ENCODE measurements at places on chromosomes 2 and 18. TPM values are rescaled to one million over a fixed set of nuclear protein-coding genes. Genes with fewer than 3 reads are reported as not detected.

The HOXD13 gene
- not detected for total RNA-seq

The VIT gene
- total RNA-seq: 67.9 TPM

The SULT1C2 gene
- 3.3 TPM for total RNA-seq

The GYPC gene
- total RNA-seq: 89.2 TPM

The ST6GAL2 gene
- total RNA-seq: not detected

The CRYGC gene
- total RNA-seq: not detected

The SIX3 gene
- total RNA-seq: not detected

The KCNS3 gene
- 16.9 TPM for total RNA-seq

The SPAST gene
- 21.2 TPM for total RNA-seq

The PUM2 gene
- total RNA-seq: 130 TPM

The TSPYL6 gene
- total RNA-seq: 0.13 TPM

The NPHP1 gene
- total RNA-seq: 8.3 TPM

The THADA gene
- total RNA-seq: 40.8 TPM

The ABCG5 gene
- total RNA-seq: not detected

The TEX44 gene
- total RNA-seq: not detected

The GKN2 gene
- total RNA-seq: not detected

The VAMP5 gene
- total RNA-seq: 71.2 TPM

The WDR43 gene
- total RNA-seq: 47.9 TPM

The KLHL30 gene
- 1.1 TPM for total RNA-seq

DNA sequence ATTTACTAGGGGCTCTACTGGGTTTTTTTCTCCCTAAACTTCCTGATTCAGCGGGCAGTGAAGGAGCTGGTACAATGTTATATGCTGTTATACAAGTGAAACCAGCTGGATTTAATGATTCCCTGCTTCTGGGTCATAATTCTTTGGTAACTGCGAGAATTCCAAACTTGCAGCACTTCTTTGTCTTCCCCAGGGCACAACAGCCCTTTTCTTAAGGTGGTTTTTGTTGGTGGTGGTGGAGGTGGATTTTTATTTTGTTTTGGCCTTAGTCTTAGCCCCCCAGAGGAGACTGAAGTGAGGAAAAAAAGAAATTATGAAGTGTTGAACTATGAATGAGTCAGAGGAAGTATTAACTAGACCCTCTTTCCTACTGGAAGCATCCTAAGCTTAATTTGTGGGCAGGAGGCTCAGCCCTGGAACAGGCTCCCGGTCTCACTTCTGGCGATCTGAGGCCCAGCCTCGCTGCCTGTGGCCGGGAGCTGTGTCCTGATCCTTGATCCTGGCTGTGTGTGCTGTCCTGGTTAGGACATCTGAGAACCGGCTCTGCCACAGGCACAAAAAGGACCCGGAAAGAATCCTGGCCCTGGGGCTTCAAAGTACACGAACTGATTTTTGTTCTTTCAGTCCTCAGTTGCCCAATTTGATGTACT lies 141.9 kb downstream of the LYPD6B start:
- no peak for DNase-seq

DNA sequence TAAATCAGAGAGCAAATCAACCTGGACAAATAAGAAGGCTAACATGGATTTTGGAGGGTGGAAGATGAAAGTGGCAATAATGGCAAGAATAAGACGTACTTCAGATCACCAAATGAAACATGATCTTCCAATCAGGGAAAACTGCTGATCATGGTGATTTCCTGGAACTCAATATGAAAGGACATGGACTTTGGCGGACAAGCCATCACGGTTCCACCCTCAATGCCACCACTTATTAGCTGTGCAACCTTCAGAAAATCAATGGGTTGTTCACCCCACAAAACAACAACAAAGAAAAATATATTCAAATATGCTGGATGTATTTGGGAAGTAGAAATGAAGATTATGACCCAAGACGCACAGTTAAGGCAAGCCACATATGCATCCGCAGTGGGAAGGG lies 81.7 kb downstream of the PPP1R1C start:
- DNase-seq: no peak

DNA sequence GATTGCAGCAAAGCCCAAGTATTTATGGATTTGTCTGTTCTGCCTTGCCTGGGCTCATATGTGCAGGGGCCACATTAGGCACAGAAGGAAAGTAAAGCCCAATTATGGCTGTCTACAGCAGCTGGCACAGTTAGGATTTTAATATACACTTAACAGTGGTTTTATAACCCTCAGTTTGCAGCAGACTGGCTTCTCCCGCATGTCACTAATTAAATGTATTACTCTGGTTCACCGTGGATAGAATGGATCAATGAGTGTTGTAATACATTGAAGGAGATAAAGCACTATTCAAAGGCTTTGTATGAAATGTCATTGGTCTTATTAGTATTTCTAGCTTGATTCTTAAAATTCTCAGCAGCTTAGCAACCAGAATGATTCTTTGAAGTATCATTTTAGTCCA lies 320.2 kb downstream of the KCNS3 start:
- no peak for DNase-seq

- no peak for DNase-seq
Observed at GRCh38 chr2:13638181-13638580, 921.4 kb downstream of the TRIB2 start.

- DNase-seq: no peak
Observed at GRCh38 chr2:241339839-241340630, 16.1 kb upstream of the FARP2 start.

- peak; percentile 60 for DNase-seq
Observed at GRCh38 chr2:97995026-97995733, 568 bp downstream of the TMEM131 start.

DNA sequence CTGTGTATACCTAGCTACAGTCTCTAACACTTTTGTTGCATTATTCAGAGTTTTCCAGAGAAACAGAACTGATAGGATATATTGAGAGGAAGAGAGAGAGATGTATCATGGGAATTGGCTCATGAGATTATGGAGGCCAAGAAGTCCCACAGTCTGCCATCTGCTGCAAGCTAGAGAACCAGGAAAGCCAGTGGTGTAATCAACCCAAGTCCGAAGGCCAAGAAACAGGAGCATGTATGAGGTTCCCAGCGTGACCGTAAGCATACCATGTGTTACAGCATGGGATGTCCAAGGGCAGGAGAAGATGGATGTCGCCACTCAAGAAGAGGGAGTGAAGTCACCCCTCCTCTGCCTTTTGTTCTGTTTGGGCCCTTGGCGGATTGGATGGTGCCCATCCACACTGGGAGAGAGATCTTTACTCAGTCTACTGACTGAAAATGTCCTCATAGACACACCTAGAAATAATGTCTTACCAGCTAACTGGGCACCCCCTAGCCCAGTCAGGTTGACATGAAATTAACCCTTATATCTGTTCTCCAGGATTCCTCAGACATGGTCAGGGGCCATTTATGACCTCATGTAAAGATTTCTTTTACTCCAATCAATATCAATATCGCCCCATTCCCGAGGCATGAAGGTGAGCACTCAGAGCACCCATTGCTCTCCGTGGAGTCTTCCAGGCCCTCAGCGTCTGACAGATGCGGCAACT lies 179.6 kb downstream of the CTIF start:
- no peak for DNase-seq

DNA sequence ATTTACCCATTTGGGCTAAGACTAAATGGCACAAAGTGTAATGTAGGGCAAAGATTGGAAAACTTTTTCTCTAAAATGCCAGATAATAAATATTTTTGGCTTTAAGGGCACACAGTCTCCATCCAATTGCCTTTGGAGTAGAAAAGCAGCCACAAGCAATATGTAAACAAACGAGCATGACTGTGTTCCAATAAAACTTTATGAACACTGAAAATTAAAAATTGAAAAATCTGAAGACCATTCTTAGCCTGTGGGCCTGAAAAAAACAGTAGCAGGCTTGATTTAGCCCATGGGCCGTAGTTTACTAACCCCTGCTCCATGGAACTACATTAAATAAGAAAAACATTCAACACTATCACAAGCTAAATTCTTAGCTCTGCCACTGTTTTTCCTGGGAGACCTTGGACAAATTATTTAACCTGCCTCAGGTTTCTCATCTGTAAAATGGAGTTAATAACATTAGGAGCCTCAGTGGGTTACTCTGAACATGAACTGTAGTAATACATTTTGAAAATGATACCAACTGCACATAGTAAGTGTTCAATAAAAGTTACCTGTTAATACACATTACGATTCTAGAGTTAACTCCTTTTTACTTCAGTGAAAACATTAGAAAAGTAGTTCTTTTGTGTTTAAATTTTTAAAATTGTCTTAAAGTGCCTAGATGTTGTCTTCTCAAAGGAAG lies 1.3 kb downstream of the IFIH1 start:
- no peak for DNase-seq

- DNase-seq: no peak
Observed at GRCh38 chr2:26767894-26768487, 3.9 kb downstream of the SLC35F6 start.

GRCh38 chr2:146239392-146240135 lies 1605.3 kb upstream of the ACVR2A start:
- no peak for DNase-seq

- DNase-seq: no peak
Observed at GRCh38 chr18:42290318-42291307, 335.6 kb downstream of the PIK3C3 start.

DNA sequence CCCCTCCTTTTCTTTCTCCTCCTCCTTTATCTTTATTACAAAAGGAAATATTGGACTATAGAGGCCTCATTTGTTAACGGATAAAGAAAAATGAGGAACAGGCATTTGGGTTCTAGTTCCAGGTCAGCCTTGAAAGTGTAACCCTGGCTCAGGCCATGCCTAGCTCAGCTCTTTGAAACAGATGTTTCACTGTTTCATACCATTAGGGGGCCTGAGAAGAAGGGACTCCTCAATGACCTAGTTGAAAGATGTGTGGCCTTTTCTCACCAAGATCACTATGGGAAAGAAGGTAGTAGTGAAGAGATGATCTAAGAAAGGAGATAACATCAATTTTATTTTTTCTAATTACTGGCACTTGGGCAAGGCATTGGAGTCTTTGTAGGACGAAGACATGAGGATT lies 952.7 kb downstream of the SLC4A3 start:
- no peak for DNase-seq

DNA sequence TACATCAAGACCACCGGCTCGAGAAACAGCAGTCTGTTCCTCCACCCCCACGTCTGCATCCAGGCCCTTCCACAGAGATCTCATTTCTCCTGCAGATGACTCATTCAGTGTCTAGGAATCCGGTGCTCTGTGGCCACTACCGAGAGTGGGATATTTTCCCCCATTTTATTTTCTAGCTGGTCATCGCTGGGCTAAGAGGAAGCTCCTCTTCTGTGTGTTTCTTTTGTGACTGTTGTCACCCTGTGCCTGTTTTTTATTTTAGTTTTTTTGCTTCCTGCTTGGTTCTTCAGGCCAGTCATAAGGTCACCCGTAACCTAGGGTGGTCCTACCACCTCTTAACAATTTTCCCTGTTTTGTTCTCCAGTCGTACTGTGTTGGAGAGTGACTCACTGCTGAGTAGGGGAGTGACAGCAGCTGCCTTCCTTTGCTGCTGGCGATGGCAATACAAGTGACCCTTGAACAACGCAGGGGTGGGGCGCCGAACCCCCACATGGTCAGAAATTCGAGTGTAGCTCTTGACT lies 6.7 kb downstream of the RAMP1 start:
- no peak for DNase-seq

- DNase-seq: peak; percentile 70
Observed at GRCh38 chr2:226030788-226031646, 631.5 kb downstream of the NYAP2 start.

DNA sequence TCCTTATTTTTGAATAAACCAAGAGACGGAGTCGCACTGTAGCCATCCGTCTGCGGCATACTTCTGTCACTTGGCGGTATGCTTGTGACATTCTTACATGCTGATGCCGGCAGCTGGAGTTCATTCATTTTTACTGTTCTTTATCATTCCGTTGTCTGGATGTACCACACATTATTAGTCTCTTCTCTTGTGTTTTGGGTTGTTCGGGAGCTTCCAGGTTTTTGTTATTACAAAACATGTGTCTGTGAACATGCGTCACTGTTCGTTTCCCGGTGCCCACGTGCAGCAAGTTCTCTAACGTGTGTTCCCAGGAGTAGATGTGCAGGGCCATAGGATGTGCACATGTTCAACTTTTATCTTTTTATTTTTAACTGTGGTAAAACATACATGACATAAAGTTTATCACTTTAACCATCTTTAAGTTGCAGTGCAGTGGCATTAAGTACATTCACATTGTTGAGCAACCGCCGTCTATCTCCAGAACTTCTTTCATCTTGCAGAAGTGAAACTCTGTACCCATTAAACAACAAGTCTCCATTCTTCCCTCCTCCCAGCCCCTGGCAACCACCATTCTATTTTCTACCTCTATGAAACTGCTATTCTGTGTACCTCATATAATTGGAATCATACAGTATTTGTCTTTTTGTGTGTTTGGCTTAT lies 40.1 kb downstream of the MTCL1 start:
- DNase-seq: no peak

GRCh38 chr2:8608411-8608954 lies 73.4 kb upstream of the ID2 start:
- no peak for DNase-seq

- no peak for DNase-seq
Observed at GRCh38 chr2:2714408-2714807, 383.3 kb upstream of the MYT1L start.

DNA sequence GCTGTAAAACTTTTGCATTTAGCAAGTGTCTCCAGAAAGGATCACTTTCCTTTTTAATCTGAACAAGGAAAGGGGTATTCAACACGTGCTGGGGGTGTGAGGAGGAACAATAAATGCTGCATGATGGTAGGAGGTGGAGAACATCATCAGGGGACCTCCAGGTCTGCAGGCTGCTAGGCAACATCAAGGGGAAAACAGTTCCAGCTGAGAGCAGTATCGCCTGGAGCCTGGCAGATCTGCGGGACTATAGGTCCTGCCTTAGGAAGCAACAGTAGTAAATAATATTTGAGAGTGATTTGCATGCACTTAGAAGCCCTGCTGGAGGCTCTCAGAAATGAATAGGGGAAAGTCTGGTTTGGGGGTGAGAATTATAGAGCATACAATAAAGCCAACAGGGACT lies 175.6 kb downstream of the SUCLG1 start:
- DNase-seq: no peak

DNA sequence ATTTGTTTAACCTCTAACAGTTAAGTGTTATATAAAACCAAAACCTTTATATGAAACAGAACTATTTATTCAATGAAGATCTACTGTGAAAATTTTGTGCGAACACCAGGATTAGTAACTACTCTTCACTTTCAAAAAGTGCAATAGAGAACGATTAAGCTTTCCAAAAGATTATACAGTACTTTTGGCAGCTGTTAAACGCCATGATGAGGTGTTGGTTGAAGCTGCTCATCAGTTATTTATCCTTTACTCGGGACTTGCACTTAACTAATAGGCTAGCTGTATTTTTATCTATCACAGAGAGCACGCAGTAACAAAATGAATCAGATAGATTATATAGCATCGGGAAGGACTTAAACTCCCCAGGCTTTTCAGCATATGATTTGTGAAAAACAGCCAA lies 113.6 kb downstream of the GCA start:
- no peak for DNase-seq

DNA sequence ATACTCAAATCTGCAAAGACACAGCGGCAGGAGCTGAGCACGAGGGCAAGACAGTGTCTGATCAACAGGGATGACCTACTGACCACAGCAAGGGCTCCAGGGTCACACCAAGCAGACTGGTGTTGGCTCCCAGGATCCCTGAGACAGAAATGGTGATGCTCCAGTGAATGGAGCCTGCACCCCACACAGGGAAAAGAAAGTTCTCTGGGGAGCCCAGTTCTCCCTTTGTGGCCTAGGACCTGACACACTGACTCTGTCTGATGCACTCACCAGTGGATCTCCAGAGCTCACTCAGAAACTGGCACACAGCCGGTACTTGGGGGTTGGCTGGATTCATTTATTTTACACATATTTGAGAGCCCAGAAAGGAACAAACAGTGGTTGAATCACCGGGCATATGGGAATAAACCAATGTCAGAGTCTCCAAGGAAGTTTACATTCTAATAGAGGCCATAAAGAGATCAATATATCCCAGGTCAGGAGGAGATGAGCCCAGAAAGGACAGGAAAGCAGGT lies 215.6 kb upstream of the ARL4C start:
- no peak for DNase-seq
